ENCODE measurements at places on chromosomes 7 and 10.
A peak's percentile ranks its signal among the peaks of the same experiment; 100 is the strongest.

- no peak for DNase-seq
These were observed 333.3 kb upstream of the SEMA3D start for GRCh38 chr7:85520175-85520574.

- DNase-seq = no peak
These were observed 343.1 kb downstream of the HPSE2 start for GRCh38 chr10:98892523-98892922.

DNA sequence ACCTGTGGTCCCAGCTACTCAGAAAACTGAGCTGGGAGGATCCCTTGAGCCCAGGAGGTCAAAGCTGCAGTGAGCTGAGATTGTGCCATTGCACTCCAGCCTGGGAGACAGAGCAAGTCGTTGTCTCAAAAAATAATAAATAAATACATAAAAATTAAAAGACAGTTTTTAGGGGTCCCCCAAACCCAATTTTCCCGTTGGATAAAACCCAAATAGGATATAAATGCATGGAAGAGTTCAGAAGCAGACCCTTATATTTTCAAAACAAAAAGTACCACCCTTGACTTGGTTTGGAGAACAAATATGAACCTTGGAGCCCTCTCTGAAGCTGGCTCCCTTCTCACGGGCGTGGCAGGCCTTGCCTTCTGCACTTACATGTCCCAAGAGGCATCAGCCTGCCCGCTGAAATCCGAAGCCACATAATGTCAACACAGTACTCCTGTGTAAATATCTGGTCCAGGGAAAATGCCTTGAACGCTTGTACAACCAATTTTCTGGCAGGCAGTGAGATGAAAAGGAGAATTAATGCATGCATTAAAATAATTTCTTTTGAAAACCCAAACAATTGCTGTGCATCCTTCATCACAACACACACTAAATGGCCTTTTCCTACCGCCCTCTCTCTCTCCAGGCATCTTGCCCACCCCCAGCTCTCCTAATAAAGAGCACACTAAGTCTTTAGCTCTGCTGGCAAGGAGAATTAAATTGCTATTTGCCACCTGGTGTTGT is 46.4 kb upstream of the PARD3 start:
- no peak for DNase-seq

DNA sequence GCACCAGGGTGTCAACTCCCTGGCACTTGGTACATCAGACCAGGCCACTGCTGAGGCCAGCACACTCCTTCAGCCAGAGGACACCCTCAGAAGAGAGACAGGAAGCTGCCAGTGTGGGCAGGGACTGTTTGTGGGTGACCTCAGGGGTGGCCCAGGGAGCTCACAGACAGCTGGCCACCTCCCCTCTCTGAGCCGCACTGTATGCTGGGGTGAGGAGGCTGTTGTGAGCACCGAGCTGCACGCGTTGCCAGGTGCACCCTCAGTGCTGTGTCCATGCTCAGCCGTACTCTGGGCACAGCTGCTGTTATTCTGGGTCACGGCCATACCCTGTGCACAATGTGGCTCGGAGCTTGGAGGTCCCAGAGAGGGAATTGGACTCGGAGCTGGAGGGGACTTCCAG is 61.5 kb upstream of the NANOS1 start:
- DNase-seq = no peak

DNA sequence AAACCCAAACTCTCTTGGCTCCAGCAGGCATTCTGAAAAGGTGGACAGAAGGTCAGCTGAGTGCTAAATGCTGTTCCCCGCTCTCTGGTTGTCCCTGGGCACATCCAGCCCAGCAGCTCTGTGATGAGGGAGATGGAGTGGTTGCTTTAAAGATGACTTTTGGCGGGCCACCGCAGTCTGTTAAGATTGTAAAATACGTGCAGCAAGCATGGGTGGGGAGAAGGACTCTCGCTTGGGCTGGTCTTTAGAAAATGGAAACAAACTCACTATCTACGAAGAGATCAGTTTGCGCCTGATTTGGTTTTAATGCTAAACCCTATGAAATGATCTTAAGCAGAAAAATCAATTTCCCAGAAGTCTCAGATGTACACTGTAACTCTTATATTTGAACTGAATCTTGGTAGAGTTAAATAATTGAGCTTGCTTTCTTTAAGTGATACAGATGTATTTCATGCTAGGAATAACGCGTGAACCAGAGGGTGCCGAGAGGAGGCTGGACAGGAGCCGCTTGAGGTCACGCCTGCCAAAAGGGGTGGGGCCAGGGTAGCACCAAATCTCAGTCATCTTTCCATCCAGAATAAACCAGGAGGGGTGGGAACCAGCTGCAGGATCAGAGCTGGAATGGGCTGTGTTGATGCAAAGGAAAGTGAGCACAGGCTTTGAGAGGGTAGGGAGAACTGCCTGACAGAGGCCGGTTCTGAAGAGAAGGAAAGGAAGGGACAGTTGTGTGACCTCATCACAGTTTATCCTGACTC is 170.2 kb upstream of the MKI67 start:
- no peak for DNase-seq

DNA sequence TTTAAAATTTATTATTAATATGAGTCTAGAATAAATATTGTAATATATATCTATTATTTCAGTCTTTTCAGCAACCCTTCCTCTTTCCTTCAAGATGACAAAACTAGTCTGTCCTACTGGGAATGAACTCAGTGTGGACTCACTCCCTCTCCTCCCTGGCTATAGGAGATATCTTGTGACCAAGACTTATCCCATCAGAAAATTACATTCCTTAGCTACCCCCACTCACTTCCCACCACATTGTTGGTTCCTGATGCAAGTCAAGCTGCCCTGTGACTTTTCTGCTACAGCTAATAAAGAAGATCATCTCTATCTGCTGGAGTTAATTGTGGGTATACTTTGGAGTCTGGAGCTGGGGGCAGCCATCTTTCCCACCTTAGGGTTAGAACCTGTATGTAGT is 28.0 kb upstream of the MCU start:
- DNase-seq = no peak

DNA sequence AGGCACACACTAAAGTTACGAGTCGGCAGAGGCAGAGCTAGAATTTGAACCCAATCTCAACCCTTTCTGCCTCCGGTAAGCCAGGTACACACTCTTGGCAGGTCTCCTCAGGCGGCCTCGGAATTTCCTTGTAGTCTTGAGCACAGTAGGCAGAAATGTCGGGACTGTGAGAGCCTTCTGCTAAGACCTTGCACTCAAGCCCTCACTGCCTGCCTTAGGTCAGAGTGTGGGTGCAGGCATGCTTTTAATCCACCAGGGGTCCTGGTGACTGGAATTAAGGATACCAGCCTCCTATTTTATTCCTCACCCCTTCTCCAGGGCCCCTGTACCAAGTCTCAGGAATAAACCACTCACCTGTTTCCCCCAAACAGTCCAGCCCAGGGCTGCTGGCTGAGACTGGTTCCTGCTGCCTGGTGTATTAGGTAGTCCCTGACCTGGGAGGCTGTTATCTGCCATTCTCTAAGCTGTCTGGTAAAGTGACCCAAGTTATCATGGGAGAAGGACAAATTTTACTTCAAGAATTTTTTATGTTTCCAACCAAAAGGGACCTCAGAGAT is 855 bp downstream of the ATP6V1F start:
- peak; percentile 17 for DNase-seq

GRCh38 chr7:27996141-27996540 is 184.5 kb downstream of the JAZF1 start:
- no peak for DNase-seq

DNA sequence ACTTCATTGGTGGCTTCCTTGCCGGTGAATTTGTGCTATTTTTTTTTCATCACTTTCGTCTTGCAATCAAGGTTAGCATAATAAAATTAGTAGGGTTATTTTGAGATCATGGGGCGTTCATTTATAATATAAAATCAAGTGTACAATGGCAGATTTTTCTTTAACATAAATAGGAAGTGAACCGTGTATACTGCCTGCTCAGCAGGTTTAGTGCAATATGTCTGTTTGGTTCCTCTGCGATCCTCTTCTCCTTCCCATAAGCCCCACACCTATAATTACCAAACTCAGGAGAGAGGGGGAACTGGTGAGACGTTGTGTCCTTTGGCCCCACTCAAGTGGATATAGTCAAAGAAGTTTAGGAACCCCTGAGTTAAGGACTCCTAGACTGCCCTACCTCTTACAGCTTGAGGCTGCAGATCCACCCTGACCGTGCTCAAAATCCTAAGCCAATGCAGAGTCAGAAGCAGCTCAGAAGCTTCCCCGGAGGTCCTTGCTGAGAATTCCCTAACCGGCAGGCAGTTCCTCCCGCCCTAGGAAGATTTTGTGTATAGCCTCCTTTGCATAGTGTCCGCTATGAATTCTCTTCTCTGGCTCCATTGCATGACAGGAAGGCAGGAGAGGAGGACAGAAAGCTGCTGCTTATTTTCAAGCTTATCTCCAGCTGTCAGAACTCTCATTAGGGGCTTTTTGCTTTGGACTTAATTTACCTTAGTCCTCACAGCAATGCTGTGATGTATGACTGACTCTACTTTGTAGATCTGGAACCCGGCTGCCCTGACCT is 41.5 kb downstream of the PYROXD2 start:
- DNase-seq = no peak

DNA sequence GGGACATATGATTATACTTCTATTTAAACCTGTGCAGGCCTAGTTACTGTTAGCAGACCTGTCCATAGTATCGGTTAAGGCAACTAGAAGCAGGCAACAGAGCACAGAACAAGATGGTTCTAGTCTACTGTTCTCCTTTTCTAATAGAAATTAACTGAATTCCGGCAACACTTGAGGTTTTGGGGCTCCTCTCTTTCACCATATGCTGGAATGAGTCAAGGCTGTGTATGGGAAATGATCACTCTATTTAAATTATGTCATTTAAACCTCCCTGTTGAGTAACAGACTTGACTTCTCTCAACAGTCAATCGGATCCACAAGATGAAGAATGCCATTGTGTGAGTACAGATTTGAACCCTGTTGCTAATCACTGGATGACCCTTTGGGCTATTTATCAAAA is 6.2 kb upstream of the OTUD1 start:
- no peak for DNase-seq

- DNase-seq = no peak
These were observed 121.0 kb downstream of the KCNMA1 start for GRCh38 chr10:77516575-77516974.

GRCh38 chr10:113382691-113383090 is 170.2 kb upstream of the HABP2 start:
- no peak for DNase-seq

GRCh38 chr7:18573410-18574234 is 78.1 kb downstream of the HDAC9 start:
- no peak for DNase-seq

DNA sequence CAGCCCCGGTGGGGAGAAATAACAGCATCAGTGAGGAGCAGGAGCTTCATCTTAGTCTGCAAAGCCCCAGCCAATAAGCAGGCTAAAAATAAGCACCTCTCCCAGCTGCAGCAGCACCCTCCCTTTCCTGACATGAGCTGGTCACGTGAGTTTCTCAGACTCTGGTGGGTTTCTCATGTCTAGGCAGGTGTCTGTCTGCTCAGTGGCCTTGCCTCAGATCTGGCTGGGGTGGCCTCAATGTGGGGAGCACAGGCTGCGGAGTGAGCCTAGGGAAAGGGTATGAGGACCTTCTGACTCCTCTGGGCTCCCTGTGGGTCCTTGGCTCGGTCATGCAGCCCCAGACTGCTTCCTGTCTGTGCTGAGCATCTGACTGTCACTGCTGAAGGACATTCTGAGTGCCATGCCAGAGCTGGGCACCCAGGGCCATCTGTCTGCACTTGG is 81.6 kb upstream of the LRRC4 start:
- DNase-seq = no peak

DNA sequence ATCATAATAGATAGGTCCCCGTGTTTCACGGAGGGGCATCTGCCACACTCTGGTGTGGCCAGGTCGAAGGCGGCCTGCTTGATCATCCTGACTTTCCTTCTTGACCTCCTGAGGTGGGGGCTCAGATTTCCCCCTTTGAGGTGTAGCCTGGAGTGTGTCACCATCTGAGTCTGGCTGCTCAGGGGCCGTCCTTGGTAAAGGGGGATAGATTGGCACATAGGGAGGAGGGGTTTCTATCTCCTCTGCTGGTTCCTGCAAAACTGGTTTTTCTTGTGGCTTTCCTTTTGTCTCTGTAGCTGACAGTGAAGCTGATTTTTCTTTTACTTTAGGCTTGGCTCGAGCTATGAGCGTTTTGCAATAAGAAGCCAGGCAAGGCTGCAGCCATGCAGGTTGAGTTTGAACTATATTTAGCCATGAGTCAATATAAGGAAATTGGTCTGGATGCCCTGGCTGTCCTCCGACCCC is 7.1 kb upstream of the ZNF117 start:
- no peak for DNase-seq

DNA sequence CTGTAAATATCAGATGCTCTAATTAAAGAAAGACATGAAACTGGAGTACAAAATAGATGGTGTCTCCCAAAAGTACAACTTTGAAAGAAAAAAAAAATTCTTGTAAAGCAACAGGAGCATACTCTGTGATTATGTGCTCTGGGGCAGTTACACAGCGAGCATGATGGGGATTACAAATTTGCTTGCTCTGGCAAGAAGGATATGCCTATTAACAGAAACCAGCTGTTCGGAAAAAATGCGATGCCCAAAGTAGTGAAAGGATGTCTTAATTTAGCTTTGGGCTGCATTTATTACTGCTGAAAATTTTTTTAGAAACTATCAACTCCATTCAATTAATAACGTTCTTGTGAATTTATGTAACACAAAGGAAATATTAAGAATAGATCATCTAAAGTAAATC is 256.9 kb upstream of the TPK1 start:
- no peak for DNase-seq

- DNase-seq = no peak
These were observed 28.4 kb downstream of the DNAJC9 start for GRCh38 chr10:73218431-73219191.

GRCh38 chr7:139095194-139095659 is 14.3 kb downstream of the ZC3HAV1 start:
- peak; percentile 60 for DNase-seq

DNA sequence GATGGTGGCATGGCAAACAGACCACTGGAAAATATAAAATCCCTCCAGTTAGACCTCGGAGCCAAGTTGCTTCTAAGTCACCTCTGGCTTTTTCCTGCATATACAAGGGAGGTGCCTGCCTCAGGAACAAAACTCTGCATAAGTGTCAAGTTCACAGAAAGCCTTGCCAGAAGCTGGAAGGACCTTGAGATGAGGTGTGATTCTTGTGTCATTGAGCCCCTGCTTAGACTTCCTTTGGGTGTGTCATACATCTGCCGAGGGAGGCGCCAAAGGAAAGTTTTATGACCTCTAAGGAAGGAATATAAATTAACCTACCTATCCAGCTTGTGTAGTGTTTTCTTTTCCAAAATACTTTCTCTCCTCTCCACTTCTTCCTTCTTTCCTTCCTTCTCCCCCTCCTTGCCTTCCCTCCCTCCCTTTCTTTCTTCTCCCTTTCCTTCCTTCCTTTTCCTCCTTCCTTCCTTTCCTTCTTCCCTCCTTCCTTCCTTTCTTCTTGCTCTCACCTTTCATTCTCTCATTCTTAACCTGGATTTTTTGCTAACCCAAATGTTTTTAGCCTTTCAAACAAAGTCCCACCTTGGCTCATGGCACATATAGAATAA is 75.2 kb downstream of the TRIL start:
- no peak for DNase-seq

- no peak for DNase-seq
These were observed 26.8 kb upstream of the FOXK1 start for GRCh38 chr7:4655311-4655710.
